ENCODE measurements at places on chromosomes 7 and 10. TPM values are rescaled to one million over a fixed set of nuclear protein-coding genes. Genes with fewer than 3 reads are reported as not detected.

The ARHGAP22 gene
- total RNA-seq = 3.5 TPM

GRCh38 chr7:151795168-151795811, 81.6 kb downstream of the PRKAG2 start:
- DNase-seq = no peak

GRCh38 chr7:117205873-117206272, 117.0 kb downstream of the WNT2 start:
- no peak for DNase-seq

DNA sequence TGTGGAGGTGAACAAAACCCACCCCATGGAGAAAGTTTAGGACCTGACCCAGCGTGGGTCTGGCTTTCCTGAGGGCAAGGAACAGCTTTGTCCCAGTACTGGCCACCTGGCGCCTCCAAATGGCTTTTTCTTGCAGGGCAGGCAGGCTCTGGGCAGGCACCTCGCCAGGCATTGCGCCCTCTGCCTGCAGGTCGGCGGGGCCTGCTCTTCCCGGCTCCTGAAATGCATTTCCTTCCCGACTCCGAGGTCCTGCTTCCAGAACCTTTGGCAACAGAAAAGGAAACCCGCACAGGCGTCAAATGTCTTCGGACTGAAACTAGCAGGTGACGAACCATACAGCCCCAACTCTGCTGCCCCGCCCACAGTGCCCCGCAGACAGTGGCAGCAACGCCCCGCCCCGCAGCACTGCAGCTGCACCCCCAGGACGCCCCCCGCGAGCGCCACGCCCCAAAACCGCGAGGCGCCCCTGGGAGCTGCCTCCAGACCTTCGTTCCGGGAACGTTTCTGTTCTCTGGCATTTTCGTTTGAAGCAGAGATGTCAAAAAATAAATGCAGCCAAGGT, 65.5 kb downstream of the C10orf143 start:
- no peak for DNase-seq
